ENCODE measurements at places on chromosomes 11 and 22.

GRCh38 chr11:3202759-3203158 lies 15.9 kb downstream of the MRGPRG start:
- no peak for DNase-seq

DNA sequence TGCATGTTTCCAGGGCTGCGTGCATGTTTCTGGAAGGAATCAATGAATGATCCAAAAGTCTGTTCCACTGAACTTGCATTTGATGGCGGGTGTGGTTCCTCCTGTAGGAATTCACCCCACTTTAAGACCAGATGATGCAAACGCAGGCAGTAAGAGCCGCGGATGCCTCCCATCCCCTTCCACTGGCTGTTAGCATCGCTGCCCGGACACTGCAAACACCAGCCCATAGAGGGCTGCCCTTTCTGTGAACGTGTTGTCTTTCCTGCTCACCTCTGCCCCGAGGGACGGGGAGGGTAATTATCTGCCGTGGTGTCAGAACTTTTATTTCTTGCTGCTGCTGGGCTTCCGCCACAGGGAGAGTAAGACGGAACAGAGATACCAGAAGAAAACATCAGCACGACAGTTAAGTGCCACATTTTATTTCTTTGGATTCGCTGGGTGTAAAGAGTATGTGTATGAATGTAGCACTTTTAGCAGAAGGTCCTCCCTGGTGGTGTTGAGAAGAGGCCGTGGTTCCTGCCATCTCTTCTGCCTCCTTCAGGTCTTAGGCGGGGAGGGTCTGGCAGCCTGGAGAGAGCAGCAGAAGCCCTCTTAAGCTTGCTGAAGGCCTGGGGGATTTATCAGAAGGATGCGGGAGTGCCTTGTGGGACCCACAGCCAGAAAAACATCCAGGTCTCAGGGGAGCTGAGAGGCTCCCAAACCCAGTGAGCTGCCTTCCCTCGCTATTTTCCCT lies 53.2 kb upstream of the NECTIN1 start:
- no peak for DNase-seq

- no peak for DNase-seq
Measured at GRCh38 chr11:67577951-67578350, 5.7 kb upstream of the GSTP1 start.

GRCh38 chr22:39348909-39349505 lies 784 bp upstream of the SYNGR1 start:
- DNase-seq, result no peak

GRCh38 chr11:69131644-69132300 lies 24.0 kb upstream of the SMIM38 start:
- DNase-seq, result peak; percentile 53

DNA sequence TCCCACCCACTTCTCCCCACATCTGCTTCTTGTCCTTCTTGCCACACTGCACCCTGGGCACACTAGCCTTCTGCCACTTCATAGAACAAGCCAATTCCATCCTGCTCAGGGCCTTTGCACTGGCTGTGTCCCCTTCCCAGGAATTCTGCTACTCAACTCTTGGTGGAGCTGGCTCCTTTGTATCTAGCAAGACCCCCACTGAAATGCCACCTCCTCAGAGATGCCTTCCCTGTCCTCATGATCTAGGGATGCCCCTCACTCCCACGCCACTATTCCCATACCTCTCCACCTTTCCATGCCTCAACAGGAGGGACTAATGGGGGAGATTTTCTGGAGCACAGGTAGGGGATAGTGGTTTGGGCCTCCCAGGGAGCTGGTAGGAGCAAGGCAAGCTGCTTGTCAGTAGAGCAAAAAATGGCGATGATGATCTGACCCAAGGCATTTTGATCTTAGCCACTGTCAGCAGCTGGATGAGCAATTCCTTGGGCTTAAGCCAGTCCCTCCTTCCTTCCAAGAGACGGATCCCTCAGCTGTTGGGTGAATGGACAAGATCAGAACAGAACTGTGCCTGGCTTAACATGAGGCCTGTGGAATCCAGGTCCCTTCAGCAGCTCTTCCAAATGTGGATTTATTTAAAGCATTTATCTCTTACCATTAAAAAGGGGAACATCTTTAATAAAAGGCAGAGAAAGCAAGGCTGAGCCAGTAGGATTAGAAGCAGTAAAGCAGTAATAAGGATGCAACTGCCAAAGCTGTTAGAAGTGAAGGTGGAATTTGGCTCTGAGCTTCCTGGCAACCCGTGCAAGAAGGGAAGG lies 4.0 kb upstream of the PRDM11 start:
- DNase-seq, result no peak

DNA sequence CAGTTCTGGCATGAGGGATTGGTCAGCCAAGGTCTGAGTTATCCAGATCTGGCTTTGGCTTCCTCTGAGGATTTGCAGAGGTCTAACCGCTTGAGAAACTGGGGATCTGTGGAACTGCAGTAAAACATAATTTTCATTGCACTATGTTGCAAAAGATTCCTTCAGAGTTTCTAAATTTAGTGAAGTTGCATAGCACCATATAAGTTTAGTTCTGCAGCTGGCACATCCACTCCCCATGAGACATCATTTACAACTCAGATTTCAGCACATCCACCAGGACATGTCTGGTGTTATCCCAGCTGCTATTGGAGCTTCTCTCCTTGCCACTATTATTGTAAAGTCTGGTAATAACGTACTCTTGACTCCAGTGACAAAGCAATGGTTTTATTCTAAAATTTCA lies 181.5 kb downstream of the CWF19L2 start:
- DNase-seq, result no peak

DNA sequence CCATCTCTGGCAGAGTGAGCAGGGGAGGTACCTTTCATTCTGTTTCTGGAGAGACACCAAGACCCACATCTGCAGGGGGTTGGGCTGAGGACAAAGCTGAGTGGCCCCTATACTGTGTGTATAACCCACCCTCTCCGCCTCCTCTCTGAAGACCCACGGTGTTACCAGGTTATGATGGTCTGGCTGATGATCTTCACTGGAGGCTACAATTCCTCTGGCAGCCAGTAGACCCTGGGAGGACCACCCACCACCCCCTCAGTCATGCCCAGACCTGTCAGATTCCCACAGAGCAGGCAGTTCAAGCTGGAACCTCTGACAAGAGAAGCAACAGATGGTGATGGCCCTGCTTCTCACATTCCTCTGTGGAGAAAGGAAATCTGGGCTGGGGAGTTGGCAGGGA lies 11.4 kb upstream of the KCNJ1 start:
- no peak for DNase-seq

- DNase-seq, result no peak
Measured at GRCh38 chr11:32297611-32298011, 137.7 kb downstream of the WT1 start.

- no peak for DNase-seq
Measured at GRCh38 chr11:69111624-69112542, 43.9 kb upstream of the SMIM38 start.

All from SK-N-MC (cell line).